ENCODE measurements at places on chromosomes 16 and 17. TPM values are rescaled to one million over a fixed set of nuclear protein-coding genes. Genes with fewer than 3 reads are reported as not detected.

GRCh38 chr17:76281573-76282371, 16.6 kb downstream of the UBALD2 start:
- peak; percentile 74 for DNase-seq

Gene SLC5A2
- 0.15 TPM for total RNA-seq

- no peak for DNase-seq
Observed at GRCh38 chr17:77420095-77420803, 279.5 kb downstream of the SEC14L1 start.

GRCh38 chr16:12410837-12411490, 392.7 kb downstream of the CPPED1 start:
- DNase-seq: no peak

- no peak for DNase-seq
Observed at GRCh38 chr16:25713785-25714570, 22.2 kb downstream of the HS3ST4 start.

Gene CCL16
- 31.1 TPM for total RNA-seq

DNA sequence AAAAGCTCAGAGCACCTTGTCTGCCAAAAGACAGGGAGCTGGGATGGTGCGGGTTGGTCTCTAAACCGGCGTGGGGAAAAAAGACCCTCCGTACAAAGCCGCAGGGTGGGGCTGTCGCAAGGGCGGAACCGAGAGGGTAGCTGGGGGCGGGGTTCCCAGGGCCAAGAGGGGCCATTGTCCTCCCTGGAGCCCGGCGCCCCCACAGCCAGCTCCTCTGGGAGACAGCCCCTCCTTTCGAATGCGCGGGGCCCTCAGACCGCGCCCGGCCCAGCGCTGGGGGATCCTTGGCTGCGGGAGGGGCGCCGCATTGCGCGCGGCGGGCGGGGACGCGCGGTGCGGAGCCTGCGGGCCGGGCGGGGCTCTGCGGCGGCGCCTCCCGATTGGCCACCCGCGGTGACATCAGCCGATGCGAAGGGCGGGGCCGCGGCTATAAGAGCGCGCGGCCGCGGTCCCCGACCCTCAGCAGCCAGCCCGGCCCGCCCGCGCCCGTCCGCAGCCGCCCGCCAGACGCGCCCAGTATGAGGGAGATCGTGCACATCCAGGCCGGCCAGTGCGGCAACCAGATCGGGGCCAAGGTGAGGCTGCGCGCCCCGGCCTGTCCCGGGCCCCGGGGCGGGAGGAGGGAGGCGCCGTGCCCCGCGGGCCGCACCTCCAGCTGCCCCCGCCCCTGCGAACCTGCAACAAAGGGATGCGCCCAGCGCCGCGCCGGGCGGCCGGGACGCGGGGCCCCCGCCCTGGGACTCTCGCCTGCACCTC, at the start of gene TUBB3:
Gene TUBB3, plus strand, starts transcription at position 459 of the 756 bp plus-strand sequence. Its CDS starts 60 bp downstream, at position 519.
- no peak for DNase-seq

Gene HBQ1
- not detected for total RNA-seq

Gene TERB1
- total RNA-seq: not detected

Gene CNGB1
- total RNA-seq: not detected

GRCh38 chr16:47493381-47494337, 32.5 kb downstream of the PHKB start:
- DNase-seq: no peak

- DNase-seq: no peak
Observed at GRCh38 chr17:81234940-81235821, 3.7 kb downstream of the TEPSIN start.

DNA sequence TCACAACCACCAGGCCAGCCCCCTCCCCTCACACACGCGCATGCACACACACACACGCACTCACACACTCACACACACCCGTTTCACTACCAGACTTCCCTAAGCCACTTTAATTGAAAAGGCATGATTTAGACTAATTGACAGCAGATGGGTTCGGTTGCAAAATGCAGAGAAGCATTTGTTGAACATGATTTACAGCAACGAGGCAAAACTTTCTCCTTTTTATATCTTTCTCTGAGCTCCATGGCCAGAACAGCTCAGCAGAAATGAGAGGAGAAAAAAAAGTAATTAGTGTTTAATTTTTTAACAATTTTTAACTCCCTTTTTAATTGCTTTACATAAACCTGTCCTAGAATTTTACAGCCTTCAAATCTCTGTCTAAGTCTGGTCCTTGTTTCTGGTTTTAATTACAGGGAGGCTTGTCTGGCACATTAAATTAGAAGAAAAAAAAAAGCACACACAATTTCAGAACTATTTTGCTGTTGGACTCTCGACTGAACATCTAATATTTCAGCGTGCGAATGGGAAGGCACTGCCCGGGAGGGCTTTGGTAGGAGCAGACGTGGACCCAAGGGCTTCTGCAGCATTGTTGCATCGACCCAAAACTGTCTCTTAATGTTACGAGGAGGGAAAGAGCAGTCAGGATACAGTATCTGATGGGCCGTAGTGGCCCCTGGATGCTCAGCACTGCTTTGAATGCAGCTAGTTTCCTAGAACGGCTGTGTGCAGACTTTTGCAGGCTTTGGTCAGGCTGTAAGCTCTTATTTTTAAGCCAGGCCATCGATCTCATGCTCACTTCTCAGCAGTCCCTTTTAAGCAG, 255.9 kb downstream of the SOX9 start:
- no peak for DNase-seq

Gene CPD
- total RNA-seq: 33.8 TPM

- no peak for DNase-seq
Observed at GRCh38 chr16:58842746-58843145, 108.6 kb upstream of the GOT2 start.

DNA sequence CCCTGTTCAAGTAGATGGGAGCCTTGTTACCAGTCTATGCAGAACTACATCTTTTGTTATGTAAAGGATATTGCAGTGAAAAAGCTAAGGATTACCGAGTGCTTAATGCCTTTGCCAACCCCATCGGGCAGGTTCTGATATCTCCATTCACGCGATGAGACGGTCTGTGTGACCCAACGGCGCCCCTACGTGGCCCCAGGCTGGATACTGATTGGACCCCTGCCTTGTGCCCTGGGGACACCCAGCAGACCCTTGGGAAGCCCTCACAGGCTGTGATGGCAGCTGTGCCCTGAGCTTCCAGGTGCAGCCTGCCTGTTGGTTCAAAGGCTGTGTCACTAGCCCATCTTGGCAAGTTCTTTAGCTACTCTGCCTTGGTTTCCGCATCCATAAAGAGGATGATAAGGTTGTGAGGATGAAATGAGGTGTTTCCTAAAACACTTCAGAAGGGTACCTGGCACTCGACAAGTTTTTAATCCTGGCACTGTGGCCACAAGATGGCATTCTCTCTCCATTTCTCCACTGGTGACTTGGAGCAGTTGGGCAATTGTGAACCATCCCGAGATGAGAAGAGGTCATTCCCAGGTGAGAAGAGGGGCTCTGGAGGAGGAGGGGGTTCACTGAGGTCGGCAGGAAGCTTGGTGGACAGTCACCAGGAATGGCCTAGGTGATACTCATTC, 33.6 kb downstream of the HAPSTR1 start:
- DNase-seq: no peak

Gene HMOX2
- 44.9 TPM for total RNA-seq

Gene KRT12
- total RNA-seq: not detected

Gene ZP2
- total RNA-seq: not detected

Gene NLRC5
- 6.4 TPM for total RNA-seq

Gene SULT1A1
- 179 TPM for total RNA-seq

Gene VAT1L
- 0.23 TPM for total RNA-seq

Gene GPRC5B
- total RNA-seq: 5.0 TPM

GRCh38 chr17:28846231-28846630, 3.6 kb upstream of the FAM222B start:
- DNase-seq: no peak

DNA sequence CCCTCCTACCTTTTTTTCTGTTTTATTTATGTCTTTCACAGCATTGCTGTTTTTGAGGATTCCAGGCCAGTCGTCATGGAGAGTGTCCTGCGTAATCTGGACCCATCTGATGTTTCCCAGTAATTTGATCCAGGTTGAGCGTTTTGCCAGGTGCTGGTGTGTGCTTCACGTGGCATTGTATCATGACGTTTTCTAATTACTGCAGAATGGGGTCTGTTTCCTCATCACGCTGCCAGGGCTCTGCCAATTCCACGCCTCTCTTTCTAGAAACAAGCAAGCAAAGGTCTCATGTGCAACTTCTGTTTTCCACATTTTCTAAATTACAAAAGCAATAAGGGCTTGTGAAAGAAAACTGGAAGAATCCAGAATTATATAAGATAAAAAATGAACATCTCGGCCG, 28.3 kb upstream of the BHLHA9 start:
- DNase-seq: no peak

Gene ARL16
- 5.1 TPM for total RNA-seq

DNA sequence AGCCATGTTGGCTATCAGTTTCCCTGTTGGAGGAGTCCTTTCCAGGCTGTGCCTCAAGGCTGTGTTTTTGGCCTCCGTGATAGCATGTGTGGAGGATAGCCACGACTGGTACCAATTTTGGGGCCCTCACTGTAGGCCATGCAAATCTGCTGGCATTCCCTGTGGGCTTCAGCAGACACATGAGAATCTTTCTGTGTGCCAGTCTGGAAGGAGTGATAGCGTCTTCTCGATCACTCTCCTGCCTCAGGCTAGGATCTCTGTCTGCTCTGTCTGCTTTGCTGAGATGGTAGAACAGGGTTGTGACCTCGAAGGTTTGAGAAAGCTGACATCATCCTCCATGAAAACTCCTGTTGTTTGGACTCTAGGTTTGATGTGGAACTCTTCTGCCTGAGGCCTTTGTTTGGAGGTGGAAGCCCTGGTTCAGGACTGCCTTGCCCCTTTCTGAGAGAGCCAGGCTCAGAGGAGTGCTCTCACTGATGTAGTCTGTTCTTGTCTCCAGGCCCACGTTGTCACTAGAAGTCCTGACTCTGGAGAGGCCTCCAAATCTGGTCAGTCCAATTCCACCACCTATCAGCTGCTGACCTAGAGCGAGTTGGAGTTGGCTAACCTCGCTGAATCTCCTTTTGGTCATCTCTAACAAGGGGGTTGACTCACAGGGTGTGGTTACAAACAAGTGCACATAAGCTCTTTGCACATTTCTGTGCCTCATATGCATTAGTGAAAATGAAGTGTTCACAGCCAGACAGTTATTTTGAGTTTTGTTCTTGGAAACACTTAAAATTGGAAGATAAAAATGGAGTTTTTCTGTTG, 12.1 kb upstream of the EDC4 start:
- DNase-seq: no peak

DNA sequence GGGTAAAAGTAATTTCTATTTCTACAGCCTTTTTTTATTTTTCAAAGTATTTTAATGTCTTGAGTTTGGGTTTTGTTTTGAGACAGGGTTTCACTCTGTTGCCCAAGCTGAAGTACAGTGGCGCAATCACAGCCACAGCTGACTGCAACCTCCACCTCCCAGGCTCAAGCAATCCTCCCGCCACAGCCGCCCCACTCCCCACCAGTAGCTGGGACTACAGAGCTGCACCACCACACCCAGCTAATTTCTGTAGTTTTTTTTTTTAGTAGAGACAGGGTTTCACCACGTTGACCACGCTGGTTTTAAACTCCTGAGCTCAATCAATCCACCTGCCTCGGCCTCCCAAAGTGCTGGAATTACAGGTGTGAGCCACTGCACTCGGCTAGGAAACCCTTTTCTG, 44.0 kb downstream of the TUBD1 start:
- DNase-seq: peak; percentile 69

DNA sequence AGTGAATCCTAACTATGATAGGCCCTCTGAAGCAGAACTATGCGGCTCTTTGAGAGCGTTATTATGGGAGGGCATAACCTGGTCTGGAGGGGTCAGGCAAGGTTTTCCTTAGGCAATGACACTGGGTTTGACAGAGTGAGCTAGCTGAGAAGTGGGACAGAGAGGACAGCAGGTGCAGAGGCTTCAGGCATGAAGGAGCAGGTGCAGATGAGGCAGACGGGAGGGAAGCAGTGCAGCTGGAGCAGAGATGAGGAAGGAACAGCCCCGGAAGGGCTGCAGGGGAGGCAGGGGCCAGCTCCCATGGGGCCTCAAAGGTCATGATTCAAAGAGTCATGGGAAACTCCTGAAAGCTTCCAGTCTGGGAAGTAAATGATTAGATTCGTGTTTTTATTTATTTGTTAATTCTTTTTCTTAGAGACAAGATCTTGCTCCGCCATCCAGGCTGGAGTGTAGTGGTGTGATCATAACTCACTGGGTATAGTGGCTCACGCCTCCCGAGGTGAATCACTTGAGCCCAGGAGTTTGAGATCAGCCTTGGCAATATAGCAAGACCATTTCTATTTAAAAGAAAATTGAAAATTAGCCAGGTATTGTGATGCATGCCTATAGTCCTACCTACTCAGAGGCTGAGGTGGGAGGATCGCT, 5.4 kb downstream of the MARCHF10 start:
- DNase-seq: no peak

DNA sequence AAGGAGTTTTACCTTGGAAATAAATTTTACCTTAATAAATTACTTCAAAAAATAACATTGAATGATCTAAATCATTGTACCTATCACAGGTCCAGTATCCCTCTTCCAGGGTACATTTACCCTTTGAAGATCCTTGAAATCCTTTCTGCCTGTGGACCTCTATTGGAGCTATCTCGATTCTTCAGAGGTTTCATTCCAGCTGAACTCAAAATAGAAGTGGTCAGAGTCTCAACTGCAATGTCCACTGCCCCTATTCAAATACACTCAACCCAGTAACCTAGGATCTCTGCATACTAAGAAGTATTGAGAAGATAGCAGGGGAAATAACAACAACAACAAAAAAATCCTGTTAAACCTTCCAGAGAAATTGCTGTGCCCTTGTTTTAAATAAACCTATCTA, 9.3 kb downstream of the ABCA5 start:
- no peak for DNase-seq

GRCh38 chr16:396605-397004, 394 bp upstream of the NME4 start:
- no peak for DNase-seq

DNA sequence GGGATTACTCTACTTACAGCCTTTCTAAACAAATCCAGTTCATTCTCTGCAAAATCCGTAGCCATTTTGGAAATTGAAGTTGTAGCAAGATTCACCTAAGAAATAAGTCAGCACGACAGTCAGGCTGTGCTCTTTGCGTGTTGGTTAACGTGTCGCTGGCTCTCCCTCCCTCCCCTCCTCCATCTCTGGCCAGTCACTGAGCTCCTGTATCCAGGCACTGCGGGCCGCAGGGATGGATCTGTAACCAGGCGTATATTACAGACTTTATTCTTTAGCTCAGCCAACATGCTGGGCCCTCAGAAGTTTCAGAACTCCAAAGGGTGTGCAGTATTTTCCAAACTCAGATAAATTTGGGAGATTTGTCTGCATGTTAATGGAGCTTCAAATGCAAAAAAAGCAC, 30.8 kb downstream of the KDM8 start:
- no peak for DNase-seq

DNA sequence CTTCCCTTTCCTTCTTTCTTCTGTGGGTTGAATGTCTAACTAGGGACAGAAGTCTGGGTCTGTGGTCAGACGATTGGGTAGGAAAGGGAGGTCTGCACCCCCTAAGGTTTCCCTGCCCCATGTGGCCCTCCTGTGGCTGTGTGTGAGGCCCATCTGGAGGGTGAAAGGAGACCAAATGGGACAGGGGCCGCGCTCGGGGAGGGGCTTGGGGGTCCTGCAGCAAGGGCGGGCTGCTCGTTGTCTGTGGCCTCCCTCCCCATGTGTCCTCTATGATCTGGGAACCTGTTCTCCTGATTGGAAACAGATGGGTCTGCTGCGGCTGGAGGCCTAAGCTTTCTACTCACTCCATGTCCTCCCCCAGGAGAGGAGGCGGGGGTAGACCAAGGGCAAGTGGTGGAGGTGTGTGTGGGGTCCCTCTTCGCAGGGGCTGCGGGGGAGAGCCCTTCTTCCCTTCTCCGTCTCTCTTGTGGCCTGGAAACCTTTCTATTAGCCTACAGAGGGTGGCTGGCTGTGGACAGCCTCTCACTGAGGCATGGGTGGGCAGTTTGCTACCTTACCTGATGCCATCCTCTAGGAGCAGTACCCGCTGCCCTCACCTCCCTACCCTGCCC, 18.6 kb downstream of the IGFBP4 start:
- no peak for DNase-seq

All from left lobe of liver (tissue), 2 donors.